Ascending aorta (tissue), 2 donors: ENCODE measurements at places on chromosomes 4 and X. TPM values are rescaled to one million over a fixed set of nuclear protein-coding genes. Genes with fewer than 3 reads are reported as not detected.

Gene KCND1
- 10.4 TPM for total RNA-seq

Gene ETDA
- total RNA-seq = not detected

Gene UCHL1
- total RNA-seq = 119 TPM

Gene FHL1
- 850 TPM for total RNA-seq

DNA sequence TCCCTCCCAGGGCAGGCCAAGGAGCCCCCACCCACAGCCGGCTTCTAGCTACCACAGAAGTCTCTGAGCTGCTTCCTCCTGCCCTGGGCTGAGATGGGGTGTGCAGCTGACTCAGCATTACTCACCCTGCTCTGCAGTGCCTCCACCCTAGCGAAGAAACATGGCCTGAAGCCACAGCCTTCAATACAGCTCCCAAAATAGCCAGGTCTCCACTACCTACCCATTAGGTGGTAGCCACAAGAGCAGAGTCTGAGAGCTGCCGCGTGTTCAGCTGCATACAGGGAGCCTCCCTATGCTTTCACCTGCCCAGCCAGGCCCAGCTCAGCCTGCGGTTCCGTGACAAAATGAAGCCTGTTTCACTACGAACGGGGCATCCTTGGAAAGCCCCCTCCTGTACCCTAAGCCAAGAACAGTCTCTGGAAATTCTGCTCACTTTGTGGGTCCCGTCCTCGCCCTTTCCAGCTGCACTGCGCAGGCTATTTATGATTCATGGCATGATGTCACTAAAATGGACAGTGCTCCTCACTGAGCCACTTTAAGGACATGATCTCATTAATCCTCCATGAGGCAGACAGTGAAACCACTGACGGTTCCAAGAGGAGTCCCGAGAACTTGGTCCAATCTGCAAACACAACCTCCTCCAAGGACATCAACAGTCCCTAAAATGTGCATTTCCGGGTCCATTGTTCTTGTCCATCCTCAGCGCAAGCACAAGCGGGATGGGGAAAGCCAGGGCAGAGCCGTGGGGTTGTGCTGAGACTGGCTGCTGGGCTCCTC is 20.2 kb downstream of the WDR1 start:
- H3K36me3 ChIP-seq = peaks cover 82% of the 10 kb centered on the region
- peak; percentile 75 for DNase-seq
- H3K27me3 ChIP-seq = no peaks in the 10 kb centered on the region
- H3K4me1 ChIP-seq = peaks cover 88% of the 10 kb centered on the region
- peak overlapping the region; percentile 80 for H3K27ac ChIP-seq
- no peak overlapping the region for H3K4me3 ChIP-seq

- H3K36me3 ChIP-seq = no peaks in the 10 kb centered on the region
- H3K4me3 ChIP-seq = peak overlapping the region; percentile 1
- H3K27ac ChIP-seq = peak overlapping the region; percentile 96
- no peaks in the 10 kb centered on the region for H3K27me3 ChIP-seq
Measured at GRCh38 chr4:52655506-52655905, 3.6 kb downstream of the USP46 start.

GRCh38 chr4:2343476-2343875 is 75.0 kb downstream of the ZFYVE28 start:
- H3K4me1 ChIP-seq = no peaks in the 10 kb centered on the region
- DNase-seq = peak; percentile 44
- H3K27me3 ChIP-seq = no peaks in the 10 kb centered on the region
- H3K27ac ChIP-seq = no peak overlapping the region

GRCh38 chr4:109721033-109721432 is 8.8 kb downstream of the PLA2G12A start:
- H3K4me1 ChIP-seq = no peaks in the 10 kb centered on the region
- H3K4me3 ChIP-seq = no peak overlapping the region
- DNase-seq = no peak
- H3K27ac ChIP-seq = no peak overlapping the region

- H3K27ac ChIP-seq = peak overlapping the region; percentile 61
- H3K4me3 ChIP-seq = no peak overlapping the region
- DNase-seq = no peak
- peaks cover 5% of the 10 kb centered on the region for H3K4me1 ChIP-seq
Measured at GRCh38 chrX:72062916-72063315, 68.8 kb downstream of the RTL5 start.
